ENCODE measurements at places on chromosomes 1 and 21.

- no peak for DNase-seq
These were observed 467.3 kb downstream of the SETD4 start for GRCh38 chr21:35593000-35593502.

- no peak for DNase-seq
These were observed 12.6 kb downstream of the SUCO start for GRCh38 chr1:172545396-172546004.

GRCh38 chr1:193434319-193434718, 247.9 kb upstream of the B3GALT2 start:
- no peak for DNase-seq

- no peak for DNase-seq
These were observed 73.5 kb upstream of the NGF start for GRCh38 chr1:115411371-115412063.

GRCh38 chr1:204520834-204521709, 4.9 kb downstream of the MDM4 start:
- no peak for DNase-seq

GRCh38 chr21:36542312-36543101, 62.6 kb upstream of the CLDN14 start:
- no peak for DNase-seq

- DNase-seq = no peak
These were observed 32.2 kb downstream of the EFCAB7 start for GRCh38 chr1:63555480-63555879.

- DNase-seq = no peak
These were observed 71.4 kb downstream of the ZNF281 start for GRCh38 chr1:200338451-200338850.

- no peak for DNase-seq
These were observed 582.0 kb upstream of the TMPRSS15 start for GRCh38 chr21:18985584-18985983.

- no peak for DNase-seq
These were observed 19.7 kb upstream of the FASLG start for GRCh38 chr1:172638885-172639831.

- no peak for DNase-seq
These were observed 738.5 kb upstream of the CHRM3 start for GRCh38 chr1:238647877-238648276.

- no peak for DNase-seq
These were observed 280.1 kb downstream of the NPHP4 start for GRCh38 chr1:5711956-5712645.

GRCh38 chr1:17908945-17909344, 153.8 kb downstream of the ACTL8 start:
- no peak for DNase-seq

DNA sequence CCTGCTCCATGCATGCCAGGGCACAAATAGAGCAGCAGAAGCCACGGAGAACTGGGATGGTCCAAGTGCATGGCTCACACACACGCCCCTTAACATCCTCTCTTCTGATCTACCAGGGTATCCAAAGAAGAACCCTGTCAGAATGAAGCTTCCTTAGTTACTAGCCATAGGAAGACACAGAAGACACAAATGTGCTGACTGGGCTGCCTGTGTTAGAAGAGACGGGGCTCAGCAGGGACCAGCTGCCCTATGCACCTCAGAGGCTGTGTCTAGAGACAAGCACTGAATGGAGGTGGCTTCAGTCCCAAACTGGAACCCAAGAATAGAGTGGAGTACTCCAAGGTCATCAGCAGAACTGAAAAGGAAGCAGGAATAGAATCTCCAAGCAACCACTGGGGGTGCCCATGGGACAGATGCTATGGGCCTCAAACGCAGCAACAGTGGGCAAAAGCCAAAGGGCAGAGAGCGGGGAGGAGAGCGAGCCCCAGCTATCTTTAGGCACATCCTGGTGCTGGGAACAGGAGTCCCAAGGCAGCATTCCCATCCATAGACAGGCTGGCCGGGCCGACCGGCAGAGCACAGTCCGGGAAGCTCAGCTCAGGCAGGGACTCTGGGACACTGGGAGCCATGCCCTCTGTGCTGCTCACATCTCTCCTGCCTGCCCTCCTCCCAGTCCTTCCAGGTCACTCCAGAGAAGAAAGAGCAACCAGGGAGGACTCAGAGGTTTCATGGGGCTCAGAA, 9.5 kb downstream of the SLC6A9 start:
- DNase-seq = no peak

DNA sequence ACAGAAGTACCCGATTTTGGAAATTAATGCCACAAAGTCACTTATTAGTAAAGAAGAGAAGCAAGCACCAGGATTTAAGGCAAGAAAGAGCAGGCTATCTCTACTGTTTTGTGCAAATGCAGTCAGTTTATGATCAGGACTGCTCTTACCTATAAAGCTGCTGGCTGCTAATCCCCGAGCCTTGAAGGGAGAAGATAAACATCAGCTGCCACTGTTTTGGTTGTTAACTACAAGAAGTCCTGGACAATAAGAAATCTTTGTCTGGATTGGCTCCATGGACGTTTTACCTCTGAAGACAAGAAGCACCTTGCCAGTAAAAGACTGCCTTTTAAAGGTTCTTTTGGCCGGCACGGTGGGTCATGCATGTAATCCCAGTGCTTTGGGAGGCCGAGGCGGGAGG, 21.4 kb downstream of the FRRS1 start:
- no peak for DNase-seq

- no peak for DNase-seq
These were observed 62.5 kb downstream of the ASH1L start for GRCh38 chr1:155499953-155500639.
